HFFc6 (cell line): ENCODE measurements at places on chromosomes 1 and 21.
A peak's percentile ranks its signal among the peaks of the same experiment; 100 is the strongest.

DNA sequence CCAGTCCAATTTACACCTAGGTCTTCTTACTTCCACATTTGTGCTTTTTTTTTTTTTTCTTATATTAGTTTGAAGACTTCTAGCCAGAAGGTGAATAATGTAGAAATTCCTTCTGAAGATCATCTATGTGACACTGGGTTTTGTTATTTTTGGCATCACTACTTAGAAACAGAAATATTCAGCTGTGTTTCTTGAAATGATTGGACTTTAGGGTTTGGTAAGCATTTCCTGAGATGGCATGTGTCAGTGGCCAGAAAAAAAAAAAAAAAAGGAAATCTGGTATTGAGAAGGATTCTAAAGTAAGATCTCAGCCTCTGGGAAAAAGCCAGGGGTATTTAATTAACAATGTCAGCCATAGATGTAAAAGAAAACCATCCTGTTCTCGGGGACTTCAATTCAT, 43.4 kb upstream of the LRRC8C start:
- no peak for DNase-seq

GRCh38 chr1:226946285-226946684, 6.2 kb downstream of the COQ8A start:
- DNase-seq, result no peak

GRCh38 chr1:235299169-235299858, 28.7 kb downstream of the ARID4B start:
- DNase-seq, result no peak

DNA sequence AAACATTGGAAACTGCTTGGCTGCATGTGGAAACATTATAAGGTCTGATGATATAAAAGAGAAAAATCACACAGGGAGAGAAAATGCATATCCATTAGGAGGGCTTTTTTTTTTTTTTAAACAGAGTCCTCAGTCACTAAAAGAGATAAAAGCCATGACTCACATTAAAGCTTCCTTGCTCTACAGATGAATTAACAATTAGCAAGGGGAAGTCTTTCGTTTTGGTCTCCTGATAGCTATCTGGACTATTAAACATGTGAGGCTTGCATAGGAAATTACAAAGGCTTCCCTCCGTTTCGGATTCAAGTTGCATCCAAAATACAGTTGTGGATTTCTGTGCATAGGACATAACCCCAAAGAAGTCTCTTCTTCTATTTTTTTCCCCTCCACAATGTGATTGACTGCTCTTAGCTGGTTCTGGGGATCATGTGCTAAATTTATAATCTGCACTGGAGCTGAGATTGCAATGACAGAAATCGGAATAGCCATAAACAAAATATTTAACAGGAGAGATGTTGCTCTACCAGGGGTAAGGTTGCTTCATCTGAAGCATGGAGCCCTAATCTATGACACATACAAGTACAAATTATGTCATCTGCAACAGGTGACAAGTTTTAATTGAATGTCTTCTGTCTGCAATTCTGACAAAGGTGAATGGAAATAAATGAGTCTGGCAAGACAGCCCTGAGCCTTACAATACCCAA, 146.8 kb downstream of the ESRRG start:
- DNase-seq, result no peak

DNA sequence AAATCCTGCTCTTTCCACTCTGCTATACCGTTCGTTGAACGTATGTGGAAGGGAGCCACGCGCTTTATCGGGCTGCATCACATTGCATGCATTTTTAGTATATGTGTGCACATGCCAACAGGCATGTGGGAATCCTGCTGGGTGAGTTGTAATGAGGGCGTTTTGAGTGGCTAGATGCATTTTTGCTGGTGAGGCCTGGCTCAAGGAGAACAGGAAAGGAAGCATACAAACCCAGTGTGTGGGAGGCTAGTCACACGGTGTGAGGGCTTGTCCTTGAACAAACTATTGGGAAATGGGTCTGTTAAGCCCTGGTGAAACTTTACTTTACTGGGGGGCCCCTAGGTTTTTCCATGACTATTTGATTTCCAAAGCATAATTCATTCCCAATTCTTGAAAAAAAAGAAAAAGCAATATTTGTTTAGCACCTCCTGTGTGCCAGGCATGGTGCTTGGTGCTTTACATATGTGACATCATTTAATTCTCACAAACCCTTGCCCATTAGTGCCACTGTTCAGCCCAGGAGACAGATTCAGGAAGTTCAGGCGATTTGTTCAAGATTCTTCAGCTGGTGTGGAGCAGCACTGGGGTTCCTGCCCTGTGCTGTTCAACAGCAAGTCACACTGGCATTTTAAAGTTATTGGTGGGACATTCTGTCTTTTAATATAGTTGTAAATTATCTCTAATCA, 25.6 kb upstream of the JUN start:
- no peak for DNase-seq

GRCh38 chr1:173190101-173190936, 16.8 kb downstream of the TNFSF4 start:
- peak; percentile 62 for DNase-seq

- DNase-seq, result peak; percentile 37
Observed at GRCh38 chr1:110339407-110340206, 430 bp downstream of the RBM15 start.

GRCh38 chr1:58432851-58433668, 113.5 kb downstream of the OMA1 start:
- peak; percentile 92 for DNase-seq
